Large intestine (tissue), 12 donors: ENCODE measurements at places on chromosomes 7 and 10. TPM values are rescaled to one million over a fixed set of nuclear protein-coding genes. Genes with fewer than 3 reads are reported as not detected.

- DNase-seq = no peak
Measured at GRCh38 chr10:62501547-62501946, 127.4 kb downstream of the ZNF365 start.

GRCh38 chr10:112898540-112899390 is 51.3 kb upstream of the TCF7L2 start:
- peak; percentile 82 for DNase-seq

- no peak for DNase-seq
Measured at GRCh38 chr7:1358376-1359050, 100.8 kb downstream of the MICALL2 start.

GRCh38 chr10:114498413-114499111 is 94.3 kb upstream of the AFAP1L2 start:
- DNase-seq = no peak

GRCh38 chr7:116167177-116167576 is 43.2 kb upstream of the TES start:
- no peak for DNase-seq

DNA sequence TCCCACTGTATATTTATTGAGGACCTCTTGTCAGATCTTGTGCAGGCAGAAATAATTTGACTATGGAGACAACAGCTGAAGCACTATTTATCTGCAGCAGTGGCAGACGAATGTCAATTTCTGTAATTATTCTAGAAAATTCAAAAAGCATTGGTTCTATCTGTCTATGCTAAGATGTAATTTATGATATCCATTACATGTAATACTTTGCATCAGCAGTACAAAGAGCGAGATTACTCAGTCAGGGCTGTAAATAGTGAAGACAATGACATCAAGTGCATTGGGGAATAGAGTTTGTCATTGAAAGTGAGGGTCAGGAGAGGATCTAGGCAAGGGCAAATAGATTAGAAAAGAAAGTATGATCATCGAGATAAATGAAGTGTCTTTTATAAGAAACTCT is 508.2 kb downstream of the ZWINT start:
- DNase-seq = no peak

DNA sequence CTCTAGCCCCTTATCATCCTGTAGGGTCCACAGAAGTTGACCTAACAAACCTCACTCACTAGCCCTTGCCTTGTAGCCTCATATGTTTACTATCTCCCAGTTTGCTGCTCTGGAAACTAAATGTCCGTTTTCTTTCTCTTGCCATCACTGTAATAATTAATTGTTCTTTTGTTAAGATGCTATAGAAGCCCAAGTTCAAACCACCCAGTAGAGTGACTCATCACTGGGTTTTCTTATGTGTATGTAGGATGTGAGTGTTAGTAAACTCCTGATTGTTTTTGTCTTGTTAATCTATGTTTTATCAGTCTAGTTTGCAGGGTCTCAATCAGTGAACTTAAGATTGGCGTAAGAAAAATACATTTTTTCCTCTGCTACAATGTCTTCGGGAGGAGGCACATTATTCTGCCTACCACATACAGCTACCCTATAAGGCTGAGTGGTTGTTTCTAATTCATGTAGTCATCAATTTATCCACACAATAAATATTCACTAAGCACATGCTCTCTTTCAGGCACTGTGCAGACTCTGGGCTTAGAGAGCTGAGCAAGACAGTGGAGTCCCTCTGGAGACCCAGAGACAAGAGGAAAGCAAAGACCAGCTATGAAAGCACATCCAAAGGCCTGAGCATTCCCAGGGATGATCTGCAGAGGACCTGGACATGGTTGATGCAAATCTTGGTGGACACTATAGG is 474.1 kb upstream of the AKR1E2 start:
- no peak for DNase-seq

DNA sequence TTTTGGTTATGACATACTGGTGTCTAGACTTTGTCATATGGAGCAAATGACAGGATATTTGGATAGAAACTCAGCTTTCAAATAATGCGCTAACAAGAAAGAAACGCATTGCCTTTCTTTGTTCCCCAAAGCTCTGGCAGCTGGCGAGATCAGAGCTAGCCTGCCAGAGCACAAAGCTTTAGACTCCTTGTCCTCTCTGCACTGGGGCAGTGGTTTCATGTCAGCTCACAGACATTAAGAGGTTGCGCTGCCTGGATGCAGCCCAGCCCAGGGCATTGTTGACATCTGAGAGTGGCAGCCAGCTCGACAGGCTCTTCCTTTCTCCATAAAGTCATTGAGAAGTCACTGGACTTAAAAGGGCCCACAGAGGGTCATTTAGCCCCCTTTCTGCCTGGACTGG is 212.0 kb downstream of the PLXNA4 start:
- DNase-seq = no peak

Gene ANKRD7
- 0.45 TPM for polyA plus RNA-seq

Gene METTL2B
- polyA plus RNA-seq = 22.5 TPM

Gene MUC12
- polyA plus RNA-seq = 3.3 TPM

Gene REPIN1
- polyA plus RNA-seq = 135 TPM
